ENCODE measurements at places on chromosomes 16 and 17. TPM values are rescaled to one million over a fixed set of nuclear protein-coding genes. Genes with fewer than 3 reads are reported as not detected.

The DYNLL2 gene
- total RNA-seq: 24.9 TPM

The ZNF423 gene
- total RNA-seq: 2.3 TPM

The SOX8 gene
- total RNA-seq: not detected

The KRT222 gene
- total RNA-seq: not detected

The RHBDL1 gene
- 6.6 TPM for total RNA-seq

The WSCD1 gene
- 0.08 TPM for total RNA-seq

The GDPD3 gene
- 4.4 TPM for total RNA-seq

The TMEM92 gene
- 0.12 TPM for total RNA-seq

The CACNA1H gene
- 2.2 TPM for total RNA-seq

The KRT33A gene
- total RNA-seq: not detected

The KANSL1 gene
- 35.8 TPM for total RNA-seq

The DLX4 gene
- total RNA-seq: not detected

The WNT3 gene
- total RNA-seq: 0.59 TPM

The SCN4A gene
- total RNA-seq: not detected

The PPY gene
- total RNA-seq: not detected

The EVPLL gene
- total RNA-seq: not detected

The CHD9NB gene
- total RNA-seq: 3.5 TPM

The AANAT gene
- not detected for total RNA-seq

The SGCA gene
- total RNA-seq: 8.4 TPM

The ESRP2 gene
- total RNA-seq: under 0.01 TPM

The RAMP2 gene
- 0.30 TPM for total RNA-seq

The MYLK3 gene
- total RNA-seq: 0.23 TPM

The RMI2 gene
- total RNA-seq: 0.94 TPM

The HIGD1B gene
- total RNA-seq: not detected

The CACNG3 gene
- not detected for total RNA-seq

The C1QTNF8 gene
- total RNA-seq: not detected

The MYH8 gene
- not detected for total RNA-seq
